ENCODE measurements at places on chromosomes 3 and 15. TPM values are rescaled to one million over a fixed set of nuclear protein-coding genes. Genes with fewer than 3 reads are reported as not detected.

Gene GATM
- total RNA-seq: 0.59 TPM

Gene CCDC54
- not detected for total RNA-seq

Gene ROBO2
- 0.36 TPM for total RNA-seq

Gene CPNE4
- not detected for total RNA-seq

Gene GNAT1
- total RNA-seq: not detected

Gene C2CD4A
- total RNA-seq: under 0.01 TPM

Gene CCDC71
- 19.2 TPM for total RNA-seq

Gene WDR49
- under 0.01 TPM for total RNA-seq

Gene IDH3A
- 30.4 TPM for total RNA-seq

Gene HES1
- 4.4 TPM for total RNA-seq

Gene LRRIQ4
- total RNA-seq: 0.29 TPM

Gene CPNE9
- total RNA-seq: not detected

Gene KBTBD12
- total RNA-seq: not detected

Gene PLAAT1
- under 0.01 TPM for total RNA-seq

Gene PRRT3
- 3.5 TPM for total RNA-seq

Gene GABPB1
- total RNA-seq: 44.9 TPM

Gene CEMIP
- total RNA-seq: 687 TPM

Gene CD86
- 0.29 TPM for total RNA-seq

Gene SNAPC5
- 18.0 TPM for total RNA-seq

Gene C3orf85
- not detected for total RNA-seq

Gene GRM7
- total RNA-seq: not detected

Gene TIPIN
- 7.4 TPM for total RNA-seq

Data from osteoblast (primary cell).